Substantia nigra (tissue), 51 donors: ENCODE measurements at places on chromosomes 7 and 10.

DNA sequence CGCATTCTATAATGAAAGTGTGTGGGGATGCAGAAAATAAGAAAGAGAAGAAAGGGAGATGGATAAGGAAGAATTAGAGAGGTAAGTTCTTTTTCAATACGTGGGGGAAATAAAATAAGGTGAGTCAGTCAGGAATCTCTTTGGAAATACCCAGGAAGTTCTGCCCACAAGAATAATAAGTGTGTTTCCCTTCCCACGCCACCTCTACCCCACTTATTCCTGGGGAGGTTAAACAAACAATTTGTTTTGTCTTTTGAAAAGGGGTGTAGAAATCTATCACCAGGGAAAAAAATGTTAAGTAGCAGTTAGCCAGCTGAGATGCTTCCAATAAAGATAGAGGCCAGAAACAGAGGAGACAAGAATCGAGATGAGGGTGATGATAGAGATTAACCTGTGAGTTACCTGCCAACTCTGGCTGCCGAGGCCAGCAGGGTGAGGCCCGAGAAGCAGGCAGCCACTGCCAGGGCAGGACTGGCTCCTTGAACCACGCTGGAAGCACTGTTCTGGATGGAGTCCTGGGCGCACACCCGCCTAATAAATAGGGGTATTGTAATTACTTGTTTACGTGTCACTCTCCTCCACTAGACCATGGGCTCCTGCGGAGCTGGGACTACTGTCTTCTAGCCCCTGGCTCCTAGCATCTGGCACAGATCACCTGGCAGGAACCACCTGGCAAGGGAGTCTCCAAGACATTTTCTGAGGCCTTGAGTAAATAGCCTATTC, 191.3 kb downstream of the FGFR2 start:
- DNase-seq: no peak

DNA sequence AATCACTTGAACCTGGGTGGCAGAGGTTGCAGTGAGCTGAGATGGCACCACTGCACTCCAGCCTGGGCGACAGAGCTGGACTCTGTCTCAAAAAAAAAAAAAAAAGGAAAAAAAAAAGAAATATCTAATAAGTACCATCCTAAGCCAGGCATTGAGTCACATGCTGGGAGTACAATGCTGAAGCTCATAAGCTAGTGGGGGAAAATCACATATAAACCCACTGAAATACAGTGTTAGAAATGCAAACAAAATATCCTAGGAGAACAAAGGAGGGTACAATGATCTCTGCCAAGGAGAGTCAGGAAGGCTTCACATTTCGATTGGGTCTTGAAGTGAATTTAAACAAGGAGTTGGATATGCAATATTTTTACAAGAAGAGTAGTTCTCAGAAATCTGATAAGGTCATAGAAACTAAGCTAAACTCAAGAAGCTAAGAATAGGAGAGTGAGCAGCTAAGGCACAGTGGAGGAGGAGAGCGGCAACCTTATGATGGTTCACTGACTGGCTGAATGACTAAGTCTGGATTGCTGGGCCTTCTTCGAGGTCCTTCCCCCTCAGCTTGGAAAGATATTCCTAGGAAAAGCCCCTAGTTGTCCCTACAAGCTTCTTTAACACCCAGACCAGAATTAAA, 115.5 kb downstream of the PHTF2 start:
- no peak for DNase-seq

DNA sequence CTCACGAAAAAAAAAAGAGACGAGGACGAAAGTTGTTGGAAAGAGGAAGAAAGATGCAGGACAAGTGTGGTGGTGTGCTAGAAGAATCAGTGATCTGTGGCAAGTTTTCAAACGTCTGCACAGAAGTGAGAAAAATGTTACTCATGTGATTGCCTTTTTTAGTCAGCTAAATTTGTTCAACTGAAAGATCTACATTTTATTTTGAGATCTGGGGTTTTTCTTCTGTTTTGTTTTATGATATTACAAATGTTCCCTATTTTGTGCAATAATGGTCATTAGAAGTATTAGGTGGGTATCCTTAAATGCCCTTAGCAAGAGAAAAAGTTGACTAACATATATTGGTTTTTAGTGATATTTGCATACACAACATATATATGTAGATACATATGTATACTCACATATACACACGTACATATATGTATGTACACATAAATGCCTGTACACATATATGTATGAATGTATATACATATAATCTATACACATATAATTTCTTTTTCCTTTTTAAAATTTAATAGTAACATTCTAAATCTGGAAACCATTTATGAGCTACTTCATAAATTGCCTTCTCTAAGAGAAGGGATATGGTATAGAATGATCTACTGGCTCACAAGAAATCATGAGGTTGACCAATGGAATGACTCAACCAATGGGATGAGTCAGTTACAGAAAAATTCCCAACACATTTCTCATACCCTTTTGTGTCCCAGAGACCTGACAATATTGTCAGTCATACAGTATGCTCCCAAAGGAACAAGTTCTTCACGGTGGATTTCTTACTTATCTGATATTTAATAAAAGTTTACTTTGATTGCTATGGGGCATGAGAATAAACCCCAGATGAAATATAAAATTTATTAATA, 38.4 kb downstream of the SLC39A12 start:
- DNase-seq: no peak

GRCh38 chr7:111650456-111650999, 88.2 kb upstream of the IMMP2L start:
- DNase-seq: no peak

GRCh38 chr7:17109020-17109419, 189.4 kb upstream of the AHR start:
- no peak for DNase-seq
